Esophagus muscularis mucosa (tissue), 4 donors: ENCODE measurements at places on chromosomes 13 and 19.

DNA sequence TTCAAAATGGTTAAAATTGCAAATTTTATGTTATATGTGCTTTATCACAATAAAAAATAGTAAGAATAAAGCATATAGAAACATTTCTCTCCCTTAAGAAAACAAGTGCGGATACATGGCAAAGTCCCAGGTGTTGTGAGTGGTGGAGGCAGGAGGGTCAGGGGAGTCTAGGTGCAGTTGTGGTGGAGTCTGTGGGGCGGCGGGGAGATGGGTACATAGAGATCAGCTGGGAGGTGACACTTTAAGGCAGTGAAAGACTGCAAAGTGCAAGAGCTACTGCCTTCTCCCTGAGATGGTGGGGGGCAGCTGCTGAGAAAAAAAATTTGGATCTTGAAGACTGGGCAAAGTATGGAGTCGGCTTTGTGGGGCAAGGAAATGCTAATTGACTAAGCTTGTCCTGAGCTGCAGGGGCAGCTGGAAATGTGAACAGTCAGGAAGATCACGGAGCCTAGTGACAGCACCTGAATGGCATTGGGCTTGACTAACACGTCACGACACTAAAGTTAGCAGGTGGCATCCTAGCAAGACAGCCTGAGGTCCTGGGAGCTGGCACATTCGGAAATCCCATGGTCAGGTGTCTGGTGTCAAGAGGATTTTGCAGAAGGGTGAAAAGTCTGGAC lies 72.9 kb upstream of the IRS2 start:
- DNase-seq: peak; percentile 74

DNA sequence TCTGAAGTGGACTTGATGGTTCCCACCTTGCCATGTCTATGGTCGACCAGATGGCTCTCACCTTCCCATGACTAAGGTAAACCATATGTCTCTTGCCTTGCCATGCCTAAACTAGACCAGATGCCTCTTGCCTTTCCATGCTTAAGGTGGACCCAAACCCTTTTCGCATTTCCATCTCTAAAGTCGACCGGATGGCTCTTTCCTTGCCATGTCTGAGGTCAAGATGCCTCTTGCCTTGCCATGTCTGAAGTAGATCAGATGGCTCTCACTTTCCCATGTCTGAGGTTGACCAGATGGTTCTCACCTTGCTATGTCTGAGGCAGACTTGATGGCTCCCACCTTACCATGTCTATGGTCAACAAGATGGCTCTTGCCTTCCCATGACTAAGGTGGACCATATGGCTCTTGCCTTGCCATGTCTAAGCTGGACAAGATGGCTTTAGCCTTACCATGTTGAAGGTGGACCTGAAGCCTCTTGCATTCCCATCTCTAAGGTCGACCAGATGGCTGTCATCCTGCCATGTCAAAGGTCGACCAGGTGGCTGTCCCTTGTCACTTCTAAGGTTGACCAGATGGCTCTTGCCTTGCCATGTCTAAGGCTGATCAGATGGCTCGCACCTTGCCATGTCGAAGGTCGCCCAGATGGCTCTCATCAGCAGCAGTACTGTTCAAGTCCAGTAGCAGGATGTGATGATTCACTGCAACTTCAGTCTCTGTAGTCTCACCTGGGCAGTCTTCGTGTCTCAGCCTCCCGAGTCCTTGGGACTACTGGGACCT lies 1439.4 kb downstream of the UQCRFS1 start:
- no peak for DNase-seq

- DNase-seq: peak; percentile 93
These were observed 434 bp upstream of the FNDC3A start for GRCh38 chr13:48975101-48975855.

DNA sequence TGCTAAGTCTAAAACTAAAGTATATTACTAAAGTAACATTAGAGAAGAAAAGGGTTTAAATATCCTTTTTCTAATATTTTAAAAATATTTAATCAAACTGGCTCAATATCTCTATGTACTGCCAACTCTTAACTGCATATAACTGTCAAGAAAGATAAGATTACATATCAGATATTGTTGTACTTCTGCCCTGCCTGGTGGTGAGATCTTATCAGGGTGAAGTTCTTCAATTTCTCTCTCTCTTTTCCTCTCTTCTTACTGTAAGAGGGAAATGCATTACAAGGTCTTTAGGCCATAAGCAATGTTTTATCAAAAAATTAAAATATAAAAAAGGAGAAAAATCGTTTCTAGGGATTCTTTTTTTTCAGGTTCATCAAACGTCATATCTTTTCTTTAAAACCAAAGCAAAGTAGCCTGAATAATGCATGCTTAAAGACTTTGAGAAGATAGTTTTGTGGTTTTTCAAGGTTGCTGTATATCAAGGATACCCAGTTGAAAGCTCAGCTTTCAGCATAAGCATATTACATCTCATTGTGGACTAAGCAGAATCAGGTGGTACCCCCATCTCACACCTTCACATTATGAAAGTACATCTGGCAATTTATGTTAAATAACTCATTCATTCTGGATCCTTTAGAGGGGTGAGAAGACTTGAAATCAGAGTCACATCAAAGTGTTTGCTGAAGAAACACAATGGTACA lies 1625.7 kb upstream of the SLC10A2 start:
- no peak for DNase-seq

DNA sequence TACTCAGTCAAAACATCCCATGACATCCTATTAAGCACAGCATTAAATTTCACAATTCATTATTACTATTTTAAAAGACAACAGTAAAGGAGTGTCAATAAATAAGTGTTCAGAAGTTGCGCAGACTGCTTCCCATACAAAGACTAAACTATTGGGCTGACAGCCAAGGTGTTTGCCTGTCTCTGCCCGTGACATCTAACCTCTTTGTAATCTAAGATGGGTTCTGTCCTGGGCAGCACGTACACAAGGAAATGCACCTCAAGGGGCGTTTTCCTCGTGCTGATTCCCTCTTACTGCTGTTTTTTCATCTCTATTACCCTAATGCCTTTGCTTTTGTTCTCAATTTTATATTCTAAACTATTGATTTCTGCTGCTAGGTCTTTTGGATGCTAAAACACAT lies 216.3 kb downstream of the NHLRC3 start:
- no peak for DNase-seq

DNA sequence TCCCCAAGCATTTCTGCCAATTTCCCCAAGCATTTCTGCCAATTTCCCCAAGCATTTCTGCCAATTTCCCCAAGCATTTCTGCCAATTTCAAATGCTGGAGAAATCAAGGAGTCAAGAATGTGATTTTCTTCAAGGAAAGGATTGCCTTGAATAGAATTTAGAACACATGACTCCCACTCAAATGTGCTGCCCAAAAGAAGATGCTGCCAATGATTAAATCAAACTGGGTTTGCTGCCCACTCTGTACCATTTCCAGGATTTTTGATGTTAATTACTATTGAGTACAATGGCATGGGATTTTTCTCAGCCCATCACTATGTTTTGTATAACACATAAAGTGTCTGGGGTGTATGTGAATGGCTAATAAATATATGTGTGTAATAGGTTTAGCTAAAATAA lies 21.9 kb upstream of the ENOX1 start:
- no peak for DNase-seq

DNA sequence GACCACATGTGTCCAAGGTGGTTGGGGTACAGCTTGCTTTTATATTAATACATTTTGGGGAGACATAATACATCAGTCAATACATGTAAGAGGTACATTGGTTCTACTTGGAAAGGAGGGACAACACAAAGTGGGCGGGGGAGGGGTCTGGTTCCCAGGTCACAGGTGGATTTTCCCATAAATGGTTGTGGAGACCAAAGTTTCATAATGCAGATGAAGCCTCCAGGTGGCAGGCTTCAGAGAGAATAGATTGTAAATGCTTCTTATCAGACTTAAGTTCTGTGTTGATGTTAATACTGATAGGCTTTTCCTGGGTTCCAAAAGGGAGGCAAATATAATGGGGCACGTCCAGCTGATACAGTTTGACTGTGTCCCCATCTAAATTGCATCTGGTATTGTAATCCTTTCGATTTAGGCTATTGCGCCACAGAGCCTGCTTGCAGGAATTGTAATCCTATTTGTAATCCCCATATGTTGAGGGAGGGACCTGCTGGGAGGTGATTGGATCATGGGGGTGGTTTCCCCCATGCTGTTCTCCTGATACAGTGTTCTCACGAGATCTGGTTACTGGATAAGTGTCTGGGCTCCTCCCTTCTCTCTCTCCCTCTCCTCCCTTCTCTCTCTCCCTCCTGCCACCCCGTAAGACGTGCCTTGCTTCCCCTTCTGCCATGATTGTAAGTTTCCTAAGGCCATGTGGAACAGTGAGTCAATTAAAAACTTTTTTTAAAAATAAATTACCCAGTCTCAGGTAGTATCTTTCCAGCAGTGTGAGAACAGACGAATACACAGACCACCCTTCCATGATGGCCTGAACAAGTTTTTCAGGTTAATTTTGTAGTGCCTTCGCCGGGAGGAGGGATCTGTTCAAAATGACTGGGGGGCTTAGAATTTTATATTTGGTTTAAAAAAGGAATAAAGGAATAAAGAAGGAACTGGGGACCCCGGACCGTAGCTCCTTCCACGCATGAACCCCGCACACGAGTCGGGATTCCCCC lies 44.9 kb downstream of the ZNF823 start:
- DNase-seq: no peak

GRCh38 chr13:30647824-30648521 lies 30.3 kb downstream of the USPL1 start:
- DNase-seq: no peak

GRCh38 chr19:1924320-1924961 lies 16.5 kb upstream of the CSNK1G2 start:
- no peak for DNase-seq

DNA sequence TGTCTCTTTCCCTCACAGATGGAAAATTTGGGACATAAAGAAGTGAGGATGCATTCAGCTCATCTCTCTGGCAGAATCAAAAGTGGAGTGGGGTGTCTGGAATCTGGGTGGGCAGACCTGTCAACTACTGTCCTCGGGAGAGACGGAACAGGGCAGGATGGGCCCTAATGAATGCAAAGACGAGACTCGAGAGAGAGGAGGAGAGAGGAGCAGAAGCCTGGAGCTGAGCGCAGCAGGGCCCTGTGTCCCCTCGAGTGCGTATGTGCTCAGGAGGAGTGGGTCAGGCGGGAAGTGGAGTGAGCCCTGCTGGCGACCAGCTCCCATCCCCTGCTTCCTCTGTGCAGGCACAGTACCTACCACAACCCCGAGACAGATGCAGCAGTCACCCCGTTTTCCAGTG lies 78.9 kb downstream of the TEX29 start:
- no peak for DNase-seq

- no peak for DNase-seq
These were observed 12.3 kb upstream of the CADM4 start for GRCh38 chr19:43651758-43652545.

DNA sequence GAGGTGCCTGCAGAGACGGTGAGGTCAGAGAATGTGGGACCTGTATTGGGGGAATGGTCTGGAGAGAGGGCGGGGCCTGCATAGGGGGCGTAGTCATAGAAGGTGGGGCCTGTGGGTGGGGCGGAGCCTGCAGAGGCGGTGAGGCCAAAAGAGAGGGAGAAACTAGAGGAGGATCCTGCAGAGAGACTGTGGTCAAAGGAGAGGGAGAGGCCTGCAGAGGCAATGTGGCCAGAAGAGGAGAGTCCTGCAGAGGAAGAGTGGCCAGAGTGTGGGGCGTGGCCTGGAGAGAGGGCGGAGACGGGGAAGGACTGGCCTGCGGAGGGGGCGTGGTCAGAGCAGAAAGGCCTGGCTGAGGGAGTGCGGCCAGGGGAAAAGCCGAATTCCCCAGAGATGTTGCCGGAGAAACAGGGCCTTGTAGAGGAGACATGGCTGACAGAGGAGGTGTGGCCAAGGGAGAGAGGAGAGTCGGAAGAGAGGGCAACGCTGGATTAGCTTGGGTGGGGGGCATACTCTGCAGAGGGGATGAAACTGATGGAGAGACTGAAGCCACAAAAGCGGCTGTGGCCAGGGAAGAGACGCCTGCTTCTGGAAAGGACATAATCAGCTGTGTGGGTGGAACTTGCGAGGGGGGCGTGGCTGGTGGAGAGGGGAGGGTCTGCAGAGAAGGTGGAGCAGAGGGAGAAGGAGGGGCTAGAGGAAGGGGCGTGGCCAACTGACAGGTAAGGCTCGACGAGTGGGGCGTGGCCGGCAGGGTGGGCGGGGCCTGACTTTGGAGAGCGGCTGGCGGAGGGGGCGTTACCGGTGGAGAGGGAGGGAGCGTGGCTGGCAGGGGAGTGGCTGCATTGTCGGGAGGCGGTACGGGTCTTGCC lies 2.5 kb downstream of the PRR36 start:
- no peak for DNase-seq

DNA sequence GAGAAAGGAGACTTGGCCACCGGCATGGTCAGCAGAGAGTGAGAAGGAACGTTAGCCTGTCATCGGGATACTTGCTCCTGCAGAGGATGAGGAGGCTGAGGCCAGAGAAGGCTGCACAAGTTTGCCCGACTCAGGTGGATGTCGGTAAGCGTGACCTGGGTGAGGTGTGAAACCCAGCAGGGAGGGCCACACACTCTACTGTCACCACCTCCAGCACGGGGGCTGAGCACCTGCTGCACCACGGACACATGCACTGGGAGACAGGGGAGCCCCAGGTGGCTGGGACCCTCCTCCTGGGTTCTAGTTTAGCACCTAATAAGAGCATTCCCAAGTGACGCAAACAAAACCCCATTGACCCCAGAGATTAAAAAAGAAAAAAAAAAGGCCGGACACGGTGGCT lies 17.3 kb downstream of the MLLT1 start:
- DNase-seq: no peak

DNA sequence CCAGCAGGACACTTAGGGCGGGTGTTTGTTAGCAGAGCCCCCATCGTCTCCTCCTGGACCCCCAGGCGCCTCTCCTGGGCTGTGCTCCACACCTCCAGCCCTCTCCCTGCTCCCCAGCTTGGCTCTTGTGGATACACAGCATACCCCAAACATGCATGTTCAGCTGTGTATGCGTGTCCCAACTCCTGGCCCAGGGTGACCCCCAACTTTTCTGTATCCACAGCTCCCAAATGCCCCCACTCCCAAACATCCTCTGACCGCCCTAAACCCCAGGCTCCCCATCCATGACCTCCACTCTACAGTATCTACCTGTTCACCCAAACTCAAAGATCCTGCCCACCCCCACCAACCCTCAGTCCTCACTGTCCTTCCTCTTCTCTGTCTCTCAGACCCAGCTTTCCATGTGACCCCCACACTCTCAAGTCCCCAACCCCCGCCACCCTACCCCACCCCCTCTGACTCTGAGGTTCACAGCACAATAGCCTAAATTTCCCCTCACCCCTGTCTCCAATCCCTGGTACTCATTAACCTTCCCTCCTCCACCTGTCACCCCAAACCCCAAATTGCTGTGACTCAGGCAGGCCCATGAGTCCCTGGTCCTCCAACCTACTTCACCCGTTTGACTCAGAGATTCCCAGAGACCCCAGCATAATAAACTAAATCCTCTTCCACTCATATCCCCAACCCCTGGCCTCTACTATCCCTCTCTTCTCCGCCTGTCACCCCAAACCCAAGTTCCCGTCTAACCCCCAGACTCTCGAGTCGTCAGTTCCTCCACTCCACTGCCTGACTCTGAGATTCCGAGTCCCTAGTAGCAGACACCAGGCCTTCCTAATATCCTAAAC lies 968 bp downstream of the UBE2M start:
- DNase-seq: no peak

DNA sequence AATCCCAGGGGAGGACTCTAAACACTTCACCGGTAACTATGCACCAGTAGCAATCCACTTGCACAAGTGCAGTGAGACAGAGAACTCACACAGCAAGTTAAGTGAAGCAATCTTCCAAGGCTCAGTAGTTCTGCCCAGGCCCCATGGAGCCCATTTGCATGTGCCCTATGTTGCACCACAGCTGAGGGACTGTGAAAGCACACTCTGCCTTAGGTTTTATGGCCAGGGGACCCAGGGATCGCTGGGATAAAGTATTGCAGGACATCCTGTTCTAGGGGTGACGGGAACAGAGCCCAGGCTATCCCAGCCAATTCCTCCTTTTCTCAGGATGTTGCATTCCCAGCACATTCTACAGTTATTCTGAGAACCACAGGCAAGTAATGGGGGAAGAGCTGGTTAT lies 6.0 kb upstream of the AMER2 start:
- DNase-seq: peak; percentile 50
